ENCODE measurements at places on chromosomes 13 and 19. TPM values are rescaled to one million over a fixed set of nuclear protein-coding genes. Genes with fewer than 3 reads are reported as not detected.

- H3K27me3 ChIP-seq = no peaks in the 10 kb centered on the region
- H3K36me3 ChIP-seq = no peaks in the 10 kb centered on the region
- H3K27ac ChIP-seq = no peak overlapping the region
- no peak overlapping the region for H3K4me3 ChIP-seq
- H3K4me1 ChIP-seq = no peaks in the 10 kb centered on the region
Observed at GRCh38 chr13:104571161-104571892, 1505.1 kb upstream of the SLC10A2 start.

GRCh38 chr19:46825731-46826055 is 25.0 kb downstream of the AP2S1 start:
- no peak overlapping the region for H3K4me3 ChIP-seq

DNA sequence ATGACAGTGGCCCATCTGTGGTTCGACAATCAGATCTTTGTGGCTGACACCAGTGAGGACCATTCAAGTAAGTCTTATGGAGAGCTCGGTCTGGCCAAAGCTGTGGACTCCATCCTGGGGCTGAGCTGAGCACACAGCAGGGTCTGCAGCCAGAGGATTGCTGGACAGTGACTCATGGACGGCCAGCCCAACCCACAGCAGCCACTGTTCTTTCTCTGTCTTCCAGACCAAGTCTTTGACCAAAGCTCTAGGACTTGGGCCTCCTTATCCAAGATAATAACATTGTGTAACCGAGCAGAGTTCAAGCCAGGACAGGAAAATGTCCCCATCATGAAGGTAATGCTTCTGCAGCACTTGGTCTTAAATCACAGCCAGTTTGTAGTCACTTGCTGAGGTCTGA is 12.4 kb downstream of the ATP12A start:
- no peak for DNase-seq
- no peaks in the 10 kb centered on the region for H3K36me3 ChIP-seq
- no peaks in the 10 kb centered on the region for H3K27me3 ChIP-seq
- no peak overlapping the region for H3K27ac ChIP-seq

- peak overlapping the region; percentile 16 for H3K4me3 ChIP-seq
- H3K27me3 ChIP-seq = no peaks in the 10 kb centered on the region
- H3K36me3 ChIP-seq = no peaks in the 10 kb centered on the region
- peaks cover 27% of the 10 kb centered on the region for H3K4me1 ChIP-seq
Observed at GRCh38 chr13:40597735-40598365, 68.6 kb downstream of the FOXO1 start.

- H3K27ac ChIP-seq = no peak overlapping the region
- no peaks in the 10 kb centered on the region for H3K4me1 ChIP-seq
- no peaks in the 10 kb centered on the region for H3K27me3 ChIP-seq
- no peaks in the 10 kb centered on the region for H3K36me3 ChIP-seq
- peak; percentile 84 for DNase-seq
Observed at GRCh38 chr19:47723581-47723940, 10.3 kb downstream of the EHD2 start.

DNA sequence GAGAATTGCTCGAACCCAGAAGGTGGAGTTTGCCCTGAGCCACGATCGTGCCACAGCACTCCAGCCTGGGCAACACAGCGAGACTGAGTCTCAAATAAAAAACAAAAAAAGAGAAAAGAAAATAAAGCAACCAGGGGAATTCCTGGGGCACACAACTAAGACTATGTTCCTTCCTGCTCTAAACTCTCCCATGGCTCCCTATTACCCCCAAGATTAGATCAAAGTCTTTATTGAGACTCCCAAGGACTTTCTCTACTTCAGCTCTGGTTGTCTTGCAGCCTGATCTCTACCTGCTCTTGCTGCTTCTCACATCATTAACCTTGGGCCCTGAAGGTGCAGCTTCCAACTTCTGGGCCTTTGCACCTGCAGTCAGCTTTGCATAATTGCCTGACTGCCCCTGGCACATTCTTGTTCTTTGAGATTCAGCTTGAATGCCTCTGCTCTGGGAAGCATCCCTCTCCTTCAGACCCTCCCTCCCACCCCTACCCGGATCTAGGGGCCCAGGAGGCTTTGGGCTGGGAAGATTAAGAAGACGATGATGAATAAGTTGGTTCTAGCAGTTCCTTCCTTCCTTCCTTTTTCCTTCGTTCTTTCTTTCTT is 16.8 kb upstream of the CERS4 start:
- no peaks in the 10 kb centered on the region for H3K36me3 ChIP-seq
- DNase-seq = no peak
- no peak overlapping the region for H3K4me3 ChIP-seq
- no peak overlapping the region for H3K27ac ChIP-seq
- H3K4me1 ChIP-seq = no peaks in the 10 kb centered on the region
- no peaks in the 10 kb centered on the region for H3K27me3 ChIP-seq

GRCh38 chr13:44918326-44919103 is 70.8 kb downstream of the NUFIP1 start:
- peak overlapping the region; percentile 100 for H3K27ac ChIP-seq
- peaks cover 4% of the 10 kb centered on the region for H3K4me1 ChIP-seq
- no peaks in the 10 kb centered on the region for H3K27me3 ChIP-seq
- peak; percentile 95 for DNase-seq

- no peaks in the 10 kb centered on the region for H3K27me3 ChIP-seq
- H3K36me3 ChIP-seq = no peaks in the 10 kb centered on the region
- H3K27ac ChIP-seq = no peak overlapping the region
- H3K4me1 ChIP-seq = no peaks in the 10 kb centered on the region
- DNase-seq = no peak
Observed at GRCh38 chr13:91572944-91573598, 174.7 kb downstream of the GPC5 start.

GRCh38 chr19:3548606-3549005 is 8.8 kb downstream of the MFSD12 start:
- no peaks in the 10 kb centered on the region for H3K27me3 ChIP-seq
- no peak overlapping the region for H3K4me3 ChIP-seq
- DNase-seq = no peak
- H3K4me1 ChIP-seq = no peaks in the 10 kb centered on the region
- H3K27ac ChIP-seq = no peak overlapping the region

DNA sequence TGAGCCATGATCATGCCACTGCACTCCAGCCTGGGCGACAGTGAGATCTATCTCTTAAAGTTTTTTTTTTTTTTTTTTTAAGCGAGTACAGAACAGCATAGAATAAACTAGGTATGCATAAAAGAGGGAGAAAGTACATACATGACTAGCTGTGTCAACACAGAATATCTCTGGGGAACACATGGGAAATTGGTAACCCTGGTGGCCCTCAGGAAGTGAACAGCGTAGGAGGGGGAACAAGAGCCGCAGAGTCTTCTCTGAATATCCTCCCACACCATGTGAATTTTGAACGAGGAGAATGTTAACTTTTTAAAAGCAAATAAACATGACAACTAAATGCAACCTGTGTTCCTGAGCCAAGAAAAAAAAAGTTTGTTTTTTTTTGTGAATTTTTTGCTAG is 15.2 kb downstream of the PHLDB3 start:
- H3K4me3 ChIP-seq = no peak overlapping the region
- no peaks in the 10 kb centered on the region for H3K27me3 ChIP-seq
- no peak overlapping the region for H3K27ac ChIP-seq
- no peaks in the 10 kb centered on the region for H3K4me1 ChIP-seq

DNA sequence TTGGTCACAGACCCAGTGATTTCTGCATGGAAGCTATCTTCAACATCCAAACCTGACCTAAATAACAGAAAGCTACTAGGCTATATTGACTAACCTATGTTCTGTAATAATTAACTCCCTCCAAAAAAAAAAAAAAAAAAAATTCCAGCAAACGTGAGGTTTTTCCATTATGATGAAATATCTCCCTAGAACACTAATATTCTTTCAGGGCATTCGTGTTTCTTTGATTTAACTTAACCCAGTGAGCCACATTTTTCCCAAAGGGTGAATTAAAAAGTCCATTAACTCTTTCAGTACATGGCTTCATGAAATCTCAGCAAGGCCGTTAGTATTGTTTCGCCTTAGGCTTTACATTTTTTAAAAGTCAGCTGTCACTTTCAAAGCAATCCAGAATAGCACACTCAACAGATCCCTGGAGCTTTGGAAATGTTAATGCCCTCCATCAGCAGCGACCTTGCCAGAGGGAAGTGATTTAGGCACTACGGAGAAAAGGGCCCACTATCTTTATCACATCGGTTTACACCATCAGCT is 175.8 kb downstream of the DCT start:
- H3K27ac ChIP-seq = no peak overlapping the region
- DNase-seq = no peak
- H3K27me3 ChIP-seq = no peaks in the 10 kb centered on the region
- no peak overlapping the region for H3K4me3 ChIP-seq
- H3K4me1 ChIP-seq = no peaks in the 10 kb centered on the region

GRCh38 chr19:49327878-49328544 is 3.0 kb upstream of the SLC6A16 start:
- no peaks in the 10 kb centered on the region for H3K36me3 ChIP-seq
- no peak overlapping the region for H3K27ac ChIP-seq
- H3K4me3 ChIP-seq = no peak overlapping the region
- no peaks in the 10 kb centered on the region for H3K4me1 ChIP-seq
- H3K27me3 ChIP-seq = no peaks in the 10 kb centered on the region

DNA sequence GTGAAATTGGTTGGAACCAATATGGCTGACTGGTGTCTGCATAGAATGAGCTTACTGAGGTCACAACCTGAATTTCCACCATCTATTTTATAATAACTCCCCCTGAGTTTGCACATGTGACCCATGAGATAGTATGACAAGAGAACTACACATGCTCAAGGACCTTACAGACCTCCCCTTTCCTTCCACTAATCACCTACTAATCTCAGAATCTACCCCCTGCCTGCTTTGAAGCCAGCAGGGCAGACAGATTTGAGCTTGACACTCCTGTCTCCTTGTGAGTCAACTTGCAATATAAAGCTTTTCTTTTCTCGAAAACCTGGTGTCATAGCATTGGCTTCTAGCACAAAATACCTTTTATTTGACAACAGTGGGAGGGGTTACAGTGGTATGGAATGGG is 248.4 kb downstream of the RFC3 start:
- no peaks in the 10 kb centered on the region for H3K36me3 ChIP-seq
- no peaks in the 10 kb centered on the region for H3K27me3 ChIP-seq
- DNase-seq = no peak

DNA sequence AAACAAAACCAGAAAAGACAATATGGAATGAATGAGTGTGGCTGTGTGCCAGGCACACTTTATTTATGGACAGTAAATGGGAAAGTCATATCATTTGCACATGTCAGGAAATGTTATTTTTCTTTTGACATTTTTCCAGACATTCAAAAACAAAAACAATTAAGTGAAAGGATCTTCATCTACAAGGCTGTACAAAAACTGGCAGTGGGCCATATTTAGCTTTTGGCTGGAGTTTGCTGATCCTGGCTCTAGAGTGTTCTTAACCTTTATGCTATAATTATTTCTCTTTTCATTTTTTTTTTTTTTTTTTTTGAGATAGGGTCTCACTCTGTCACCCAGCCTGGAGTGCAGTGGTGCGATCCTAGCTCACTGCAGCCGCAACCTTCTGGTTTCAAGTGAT is 6.5 kb upstream of the TNFSF9 start:
- no peak overlapping the region for H3K27ac ChIP-seq
- no peak for DNase-seq
- no peaks in the 10 kb centered on the region for H3K27me3 ChIP-seq
- H3K4me3 ChIP-seq = no peak overlapping the region
- no peaks in the 10 kb centered on the region for H3K36me3 ChIP-seq

GRCh38 chr13:34162544-34162933 is 344.6 kb downstream of the RFC3 start:
- no peak overlapping the region for H3K4me3 ChIP-seq
- H3K4me1 ChIP-seq = no peaks in the 10 kb centered on the region
- no peak for DNase-seq
- H3K27ac ChIP-seq = peak overlapping the region; percentile 22

DNA sequence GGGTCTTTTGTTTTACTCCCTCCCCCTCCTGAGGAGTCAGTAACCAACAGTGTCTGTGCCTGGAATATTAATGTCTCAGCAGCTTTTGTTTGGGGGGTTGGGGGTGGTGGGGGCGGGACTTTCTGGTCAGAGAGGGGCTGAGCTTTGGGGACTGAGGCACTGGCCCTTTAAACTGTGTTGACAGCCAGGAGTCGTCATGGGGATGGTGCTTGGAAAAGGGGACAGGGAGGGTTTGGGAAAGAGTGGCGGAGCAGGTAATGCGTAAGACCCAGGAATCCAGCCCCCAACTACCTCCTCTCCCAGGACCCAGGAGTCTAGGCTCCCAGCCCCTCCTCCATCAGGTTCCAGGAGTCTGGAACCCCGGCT is 5.2 kb downstream of the CADM4 start:
- H3K36me3 ChIP-seq = no peaks in the 10 kb centered on the region
- no peaks in the 10 kb centered on the region for H3K27me3 ChIP-seq
- H3K4me3 ChIP-seq = peak overlapping the region; percentile 26
- no peaks in the 10 kb centered on the region for H3K4me1 ChIP-seq
- peak overlapping the region; percentile 57 for H3K27ac ChIP-seq
- peak; percentile 50 for DNase-seq

DNA sequence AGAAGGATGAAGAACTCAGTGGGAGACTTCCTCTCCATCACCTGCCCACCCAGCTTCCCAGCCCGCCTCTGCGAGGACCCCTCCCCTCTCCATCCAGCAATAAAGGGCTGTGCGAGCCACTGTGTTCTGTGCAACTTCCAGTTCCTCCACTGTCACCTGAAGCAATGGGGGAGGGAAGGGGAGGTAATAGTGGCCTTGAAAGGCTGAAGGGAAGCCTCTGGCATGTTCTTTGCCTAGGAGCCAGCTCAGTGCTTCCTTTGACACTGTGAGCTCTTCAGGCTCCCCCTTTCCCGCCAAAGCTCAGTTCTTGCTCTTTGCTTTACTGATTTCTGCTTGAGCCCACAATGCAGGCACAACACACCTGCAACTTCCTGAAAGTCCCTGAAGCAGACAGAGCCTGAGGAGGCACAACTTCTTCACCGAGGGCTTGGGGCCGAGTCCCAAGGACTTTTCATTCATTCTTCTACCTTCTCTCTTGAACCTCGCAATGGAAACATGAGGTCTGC is 73.2 kb upstream of the DOCK9 start:
- no peak overlapping the region for H3K27ac ChIP-seq
- H3K4me1 ChIP-seq = no peaks in the 10 kb centered on the region
- no peak for DNase-seq
- no peaks in the 10 kb centered on the region for H3K27me3 ChIP-seq
- H3K36me3 ChIP-seq = no peaks in the 10 kb centered on the region

GRCh38 chr13:95707442-95708390 is 30.8 kb downstream of the DNAJC3 start:
- no peak overlapping the region for H3K4me3 ChIP-seq
- no peaks in the 10 kb centered on the region for H3K36me3 ChIP-seq
- no peaks in the 10 kb centered on the region for H3K27me3 ChIP-seq
- no peaks in the 10 kb centered on the region for H3K4me1 ChIP-seq
- DNase-seq = no peak

DNA sequence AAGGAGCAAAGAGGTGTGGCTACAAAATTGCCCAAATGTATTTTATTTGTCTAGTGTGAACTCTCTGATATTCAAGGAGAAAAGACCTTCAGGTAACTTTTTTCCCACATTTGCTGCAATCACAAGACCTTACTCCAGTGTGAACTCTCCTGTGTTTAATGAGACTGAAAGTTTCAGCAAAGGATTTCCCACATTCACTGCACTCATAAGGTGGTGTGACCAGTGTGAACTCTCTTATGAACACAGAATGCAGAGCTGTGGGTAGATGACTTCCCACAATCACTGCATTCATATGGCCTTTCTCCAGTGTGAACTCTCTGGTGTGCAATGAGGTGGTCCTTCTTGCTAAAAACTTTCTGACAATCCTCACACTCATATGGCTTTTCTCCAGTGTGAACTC is 16.4 kb downstream of the ZNF814 start:
- H3K4me1 ChIP-seq = no peaks in the 10 kb centered on the region
- no peak for DNase-seq
- H3K27me3 ChIP-seq = no peaks in the 10 kb centered on the region
- H3K4me3 ChIP-seq = no peak overlapping the region
- H3K36me3 ChIP-seq = peaks cover 34% of the 10 kb centered on the region

The DPF1 gene
- not detected for total RNA-seq

The LILRA2 gene
- total RNA-seq = 4.2 TPM

The CPT1C gene
- total RNA-seq = 6.0 TPM

The DAND5 gene
- total RNA-seq = not detected

The ZNF724 gene
- 3.1 TPM for total RNA-seq
